ENCODE measurements at places on chromosomes 2 and 18.
A peak's percentile ranks its signal among the peaks of the same experiment; 100 is the strongest.

DNA sequence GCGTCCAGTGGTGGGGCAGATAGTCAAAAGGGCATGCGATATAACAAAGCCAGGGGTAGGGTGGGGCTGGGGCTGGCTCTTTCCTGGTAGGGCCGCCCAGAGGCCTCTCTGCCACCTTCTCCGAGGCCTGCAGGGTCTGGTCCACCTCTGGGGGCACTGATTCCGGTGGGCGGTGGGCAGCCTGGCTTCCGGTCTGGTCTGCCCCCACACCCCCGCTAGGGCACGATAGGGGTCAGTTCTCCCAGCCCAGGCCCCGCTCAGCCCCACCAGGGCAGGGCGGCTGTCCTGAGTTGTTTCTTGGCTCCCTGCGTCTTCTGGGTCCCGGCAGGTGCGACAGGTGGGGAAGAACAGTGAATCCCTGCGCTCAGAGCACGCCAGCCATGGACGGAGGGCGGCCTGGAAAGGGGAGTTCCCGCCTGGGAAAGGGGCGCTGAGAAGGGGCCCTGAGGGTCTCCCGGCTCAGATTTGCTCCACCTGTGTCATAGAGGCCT, 707 bp upstream of the ERFE start:
- DNase-seq, result no peak

DNA sequence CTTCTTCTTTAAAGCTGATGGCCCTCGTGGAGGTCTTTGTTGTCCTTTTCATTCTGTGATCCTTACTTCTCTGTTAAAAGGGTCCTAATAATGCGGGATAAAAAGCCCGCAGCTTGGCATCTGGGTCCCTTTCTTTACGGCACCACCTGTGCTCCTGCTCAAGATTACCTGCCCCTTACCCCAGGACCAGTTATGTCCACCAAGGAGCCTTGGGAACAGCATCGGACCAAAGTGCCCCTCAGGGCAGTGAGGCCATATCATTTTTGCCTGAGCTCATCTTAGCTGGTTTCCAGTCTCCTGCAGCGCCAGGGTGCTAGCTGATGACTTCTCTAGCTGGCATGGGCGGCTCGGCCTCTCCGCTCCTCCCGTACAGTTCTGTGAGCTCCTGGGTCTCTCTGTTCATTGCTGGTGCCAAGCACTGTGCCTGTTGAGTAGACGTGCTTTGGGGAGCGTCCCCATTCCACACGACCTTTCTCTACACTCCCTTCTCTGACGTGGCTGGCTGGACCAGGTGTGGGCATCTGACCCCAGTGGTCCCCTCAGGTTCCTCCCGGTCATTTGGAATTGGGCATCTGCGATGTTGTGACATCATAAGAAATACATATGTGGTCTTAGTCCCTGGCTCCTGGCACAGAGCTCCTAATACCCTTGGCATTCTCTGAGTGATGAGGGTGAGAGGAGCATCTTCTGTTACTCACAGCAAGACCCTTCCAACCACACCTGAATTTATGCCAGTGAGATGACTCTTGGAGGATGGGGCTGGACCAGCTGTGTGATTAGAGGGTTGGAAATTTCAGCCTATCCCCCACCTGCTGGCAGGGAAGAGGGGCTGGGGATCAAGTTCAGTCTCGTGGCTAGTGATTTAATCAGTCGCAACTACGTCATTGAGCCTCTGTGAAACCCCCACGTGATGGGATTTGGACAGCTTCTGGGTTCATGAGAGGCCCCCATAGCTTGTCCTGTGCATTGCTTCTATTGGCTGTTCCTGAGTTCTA, 134.2 kb upstream of the HS6ST1 start:
- DNase-seq, result no peak

- no peak for DNase-seq
Measured at GRCh38 chr2:43482961-43483360, 112.9 kb downstream of the THADA start.

- DNase-seq, result no peak
Measured at GRCh38 chr2:239910404-239910803, 114.7 kb downstream of the NDUFA10 start.

- no peak for DNase-seq
Measured at GRCh38 chr2:233803292-233803911, 25.3 kb downstream of the MROH2A start.

- no peak for DNase-seq
Measured at GRCh38 chr18:11529081-11529480, 80.3 kb upstream of the SLC35G4 start.

DNA sequence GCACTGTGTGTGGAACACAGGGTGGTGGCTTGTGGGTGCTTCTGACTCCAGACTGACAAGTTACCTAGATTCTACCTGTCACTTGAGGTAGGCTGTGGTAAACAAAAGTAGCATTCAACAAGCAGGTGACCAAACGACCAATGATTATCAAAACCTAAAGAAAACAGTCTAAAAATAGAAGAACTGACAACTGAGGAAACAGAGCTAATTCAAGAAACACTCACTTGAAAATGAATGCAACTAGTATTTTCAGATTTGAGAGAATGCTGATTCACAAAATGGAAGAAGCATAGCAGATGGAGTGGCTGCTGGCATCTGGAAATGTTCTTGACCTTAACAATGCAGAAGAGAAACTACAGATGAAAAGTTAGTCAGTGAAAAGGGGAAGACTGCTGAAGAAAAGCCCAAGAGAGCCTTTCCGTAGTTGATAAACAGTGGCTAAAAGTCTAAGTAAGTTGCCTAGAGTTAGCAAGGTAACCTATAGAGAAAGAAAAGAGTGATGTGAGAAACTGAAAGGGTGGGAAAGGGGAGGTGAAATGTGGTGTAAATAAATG, 170.4 kb downstream of the NCK2 start:
- DNase-seq, result no peak

GRCh38 chr2:190909680-190910079, 29.1 kb downstream of the GLS start:
- DNase-seq, result no peak

DNA sequence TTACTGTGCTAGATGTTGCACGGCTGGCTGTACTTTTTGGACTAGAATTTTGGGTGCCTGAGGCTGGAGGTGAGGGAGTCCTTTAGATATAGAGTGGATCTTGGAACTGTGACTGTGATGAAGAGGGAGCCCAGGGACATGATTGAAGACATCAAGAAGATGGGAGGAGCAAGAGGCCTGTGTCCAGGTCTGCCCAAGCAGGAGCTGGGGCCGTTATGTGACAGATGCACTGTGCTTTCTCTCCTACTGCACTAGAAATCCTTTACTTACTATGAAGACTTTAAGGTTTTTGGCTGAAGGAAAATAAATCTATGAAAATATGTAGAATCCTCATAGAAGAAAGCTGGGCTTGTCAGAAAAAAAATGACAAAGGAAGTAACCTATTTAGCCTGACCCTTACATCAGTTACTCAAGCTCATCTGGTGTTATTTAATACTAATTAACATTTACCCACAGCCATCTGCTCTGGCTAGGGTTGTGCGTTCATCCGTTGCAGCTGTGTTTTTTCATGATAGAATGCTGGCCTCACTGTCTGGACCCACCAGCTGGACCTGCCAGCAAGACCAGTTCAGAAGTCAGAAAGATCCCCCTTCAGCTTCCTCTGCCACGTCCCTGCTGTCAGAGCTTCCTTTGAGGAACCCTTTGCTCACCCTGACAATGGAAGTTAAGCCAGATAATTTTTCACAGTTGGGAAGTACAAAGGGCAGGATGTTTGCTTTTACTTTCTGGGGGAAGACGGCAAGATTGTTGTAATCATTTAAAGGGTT, 16.7 kb downstream of the TSN start:
- DNase-seq, result no peak

- no peak for DNase-seq
Measured at GRCh38 chr2:55882954-55883353, 40.6 kb downstream of the EFEMP1 start.

- DNase-seq, result no peak
Measured at GRCh38 chr2:51219468-51219867, 187.5 kb upstream of the NRXN1 start.

DNA sequence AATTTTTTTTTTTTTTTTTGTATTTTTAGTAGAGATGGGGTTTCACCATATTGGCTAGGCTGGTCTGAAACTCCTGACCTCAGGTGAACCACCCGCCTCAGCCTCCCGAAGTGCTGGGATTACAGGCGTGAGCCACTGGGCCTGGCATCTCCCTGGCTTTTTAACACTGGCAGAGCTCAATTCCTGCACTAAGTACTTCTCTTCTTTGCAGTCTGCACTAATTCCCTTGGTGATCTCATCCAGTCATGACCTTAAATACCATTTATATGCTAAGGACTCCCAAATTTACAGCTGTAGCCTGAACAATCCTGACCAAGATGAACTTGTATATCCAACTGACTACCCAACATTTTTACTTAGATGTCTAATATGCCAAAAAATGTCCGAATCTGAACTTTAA, 10.2 kb downstream of the PREPL start:
- no peak for DNase-seq

DNA sequence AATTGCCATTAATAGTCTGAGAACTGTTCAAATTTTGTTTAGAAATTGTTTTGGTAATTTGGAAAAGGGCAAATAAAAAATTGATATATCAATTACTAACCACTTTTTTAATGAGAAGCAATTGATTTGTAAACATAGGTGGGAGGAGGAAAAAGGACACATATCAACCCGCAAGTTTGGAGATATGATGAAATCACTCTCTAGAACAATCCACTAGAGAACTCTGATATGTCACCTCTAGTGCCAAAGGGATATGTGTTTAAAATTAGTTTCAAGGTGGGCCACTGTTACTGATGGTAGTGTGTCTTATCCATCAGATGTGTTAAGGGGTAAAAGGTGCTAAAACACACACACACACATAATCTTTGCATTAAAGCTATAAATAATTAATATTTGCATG, 16.6 kb downstream of the IFIH1 start:
- no peak for DNase-seq

DNA sequence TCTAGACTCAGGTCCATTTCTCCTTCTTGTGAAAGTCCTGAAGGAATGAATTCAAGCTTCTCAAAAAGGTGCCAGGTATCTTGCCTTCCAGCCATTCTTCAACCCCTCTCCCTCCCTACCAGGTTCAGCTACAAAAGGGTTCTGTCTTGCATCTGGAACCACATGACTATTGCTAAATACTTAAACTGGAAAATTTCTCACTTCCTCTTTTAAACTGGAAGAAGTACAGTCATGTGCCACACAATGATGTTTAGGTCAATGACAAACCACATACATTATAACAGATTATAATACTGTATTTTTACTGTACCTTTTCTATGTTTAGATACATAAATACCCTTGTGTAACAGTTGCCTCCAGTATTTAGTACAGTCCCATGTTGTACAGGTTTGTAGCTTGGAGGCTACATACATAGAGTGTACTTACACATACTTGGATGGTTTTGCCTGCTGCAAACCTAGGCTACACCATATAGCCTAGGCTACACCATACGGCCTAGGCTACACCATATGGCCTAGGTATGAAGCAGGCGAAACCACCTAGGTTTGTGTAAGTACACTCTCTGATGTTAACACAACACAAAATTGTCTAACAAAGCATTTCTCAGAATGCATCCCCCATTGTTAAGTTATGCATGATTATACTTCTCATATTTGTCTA, 142.0 kb upstream of the DNMT3A start:
- DNase-seq, result no peak

DNA sequence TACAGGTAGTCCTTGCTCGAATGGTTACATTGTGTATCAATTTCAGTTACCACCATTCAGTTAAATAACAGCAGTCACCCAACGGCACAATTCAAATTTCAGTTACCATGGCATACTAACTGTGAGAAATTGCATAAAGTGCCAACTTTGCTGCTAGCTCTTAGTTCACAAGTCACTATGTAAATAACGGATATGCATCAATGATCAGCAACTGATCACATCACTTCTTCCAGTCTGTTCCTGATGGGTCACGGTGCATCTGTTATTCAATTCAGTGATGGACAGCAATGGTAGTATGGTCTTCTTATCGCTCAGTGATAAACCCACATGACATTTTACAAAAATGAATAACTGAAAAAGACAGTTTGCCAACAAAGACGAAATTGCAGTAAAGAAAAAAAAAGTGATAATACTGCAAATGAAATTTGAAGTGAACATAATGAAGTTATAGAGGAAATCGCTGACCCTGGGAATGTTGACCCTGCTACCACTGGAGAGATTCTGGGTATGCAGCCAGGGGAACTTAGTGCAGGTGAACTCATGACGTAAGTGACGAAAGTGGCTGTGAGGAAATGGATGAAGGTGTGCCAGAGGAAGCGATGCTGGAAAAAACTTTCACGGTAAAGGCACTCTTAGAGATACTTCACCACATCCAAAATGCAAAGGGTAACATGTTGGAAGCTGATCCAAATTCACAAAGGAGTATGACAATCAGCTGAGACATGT, 25.9 kb upstream of the RAPGEF4 start:
- DNase-seq, result no peak

DNA sequence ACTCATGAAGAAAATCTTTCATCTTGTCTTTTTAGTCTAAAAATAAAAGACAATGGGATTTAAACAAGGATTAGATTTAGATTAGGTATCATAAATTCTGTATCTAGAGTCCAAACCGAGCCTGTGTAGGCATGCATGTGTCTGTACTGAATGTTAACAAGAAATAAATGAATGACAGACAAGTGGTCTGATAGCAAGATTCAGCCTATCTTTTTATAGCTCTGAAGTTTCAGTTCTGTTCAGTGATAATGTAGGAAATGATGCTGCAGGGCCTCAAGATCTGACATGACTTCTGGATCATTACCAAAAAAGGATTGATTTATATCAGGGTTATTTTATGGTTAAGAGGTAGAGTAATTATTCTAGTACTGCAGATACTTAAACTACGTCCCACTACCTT, 137.0 kb upstream of the ATP5MC3 start:
- DNase-seq, result no peak

- DNase-seq, result no peak
Measured at GRCh38 chr2:187150670-187151069, 297.4 kb downstream of the CALCRL start.

DNA sequence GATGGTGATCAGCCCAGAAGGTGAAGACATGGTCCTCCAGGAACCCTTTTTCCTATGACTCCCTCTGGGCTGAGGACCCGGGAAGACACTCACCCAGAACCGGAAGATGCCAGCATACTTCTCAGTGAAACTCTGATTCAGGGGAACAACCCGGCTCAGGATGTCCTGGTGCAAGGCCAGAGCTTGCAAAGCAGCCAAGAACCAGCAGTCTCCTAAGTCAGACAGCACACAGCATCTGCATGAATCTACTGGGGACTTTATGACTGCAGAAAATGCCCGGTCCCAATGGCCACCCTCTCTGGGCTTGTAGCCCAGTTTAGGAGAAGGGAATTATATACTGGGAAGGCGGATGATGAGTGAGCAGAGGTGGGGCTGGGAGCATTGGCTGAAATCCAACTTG, 15.3 kb downstream of the CAPN14 start:
- DNase-seq, result no peak

- DNase-seq, result no peak
Measured at GRCh38 chr2:121197369-121198091, 87.5 kb downstream of the TFCP2L1 start.

DNA sequence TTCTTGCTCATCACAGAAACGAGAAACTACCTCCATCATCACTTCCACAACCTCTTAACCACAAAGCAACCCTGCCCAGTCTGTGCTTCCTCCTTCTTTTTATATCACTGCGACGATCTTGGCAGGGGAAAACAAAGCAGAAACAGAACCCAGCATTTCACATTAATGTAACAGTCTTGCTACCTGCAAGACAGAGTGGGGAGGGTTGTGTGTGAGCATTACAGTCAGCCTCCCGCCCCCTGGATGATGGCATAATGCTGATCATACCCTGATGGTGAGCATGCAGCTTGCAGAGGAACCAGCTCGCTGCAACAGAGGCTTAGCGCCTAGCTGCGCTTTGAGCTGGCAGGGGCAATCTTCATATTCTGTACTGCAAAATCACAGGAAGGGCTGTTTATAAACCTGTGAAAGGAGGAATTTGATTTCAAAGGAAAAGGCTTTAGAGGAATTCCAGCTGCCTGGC, 376.1 kb downstream of the IRS1 start:
- peak; percentile 49 for DNase-seq
